NCI-H2107 (cell line): ENCODE measurements at places on chromosomes 1 and 21.

DNA sequence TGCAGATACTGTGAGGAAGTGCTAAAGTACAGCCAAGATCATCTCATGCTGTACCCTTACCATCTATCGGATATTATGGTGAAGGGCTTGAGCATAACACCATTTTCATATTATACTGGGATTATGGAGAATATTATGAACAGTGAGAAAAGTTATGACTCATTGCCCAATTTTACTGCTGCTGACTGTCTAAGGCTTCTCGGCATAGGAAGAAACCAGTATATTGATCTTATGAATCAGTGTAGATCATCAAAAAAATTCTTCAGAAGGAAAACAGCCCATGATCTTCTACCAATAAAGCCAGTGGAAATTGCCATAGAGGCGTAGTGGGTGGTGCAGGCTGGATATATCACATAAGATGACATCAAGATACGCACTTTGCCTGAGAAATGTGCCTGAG is 47.7 kb downstream of the PPIAL4G start:
- DNase-seq = no peak

- DNase-seq = no peak
These were observed 19.7 kb downstream of the TP53BP2 start for GRCh38 chr1:223825767-223826748.

- no peak for DNase-seq
These were observed 622.4 kb upstream of the PKN2 start for GRCh38 chr1:88061492-88062177.

DNA sequence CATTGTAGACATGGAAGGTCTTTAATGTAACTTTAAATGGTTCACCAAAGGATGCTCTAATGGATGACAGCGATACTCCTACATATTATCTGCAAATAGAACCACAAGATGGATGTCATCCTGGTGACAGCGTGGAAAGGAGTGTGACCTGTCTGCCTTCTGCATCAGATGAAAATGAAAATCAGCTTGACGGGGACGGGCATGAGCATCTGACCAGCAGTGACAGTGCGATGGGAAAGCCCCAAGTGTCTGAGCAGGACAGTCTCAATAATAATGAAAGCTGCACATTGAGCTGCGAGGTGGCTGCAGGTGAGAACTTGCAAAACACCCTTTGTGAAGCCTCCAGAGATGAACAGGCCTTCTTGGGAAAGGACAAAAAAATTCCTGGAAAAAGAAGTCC is 25.2 kb downstream of the CNST start:
- DNase-seq = no peak
